ENCODE measurements at places on chromosomes 1 and 21.

DNA sequence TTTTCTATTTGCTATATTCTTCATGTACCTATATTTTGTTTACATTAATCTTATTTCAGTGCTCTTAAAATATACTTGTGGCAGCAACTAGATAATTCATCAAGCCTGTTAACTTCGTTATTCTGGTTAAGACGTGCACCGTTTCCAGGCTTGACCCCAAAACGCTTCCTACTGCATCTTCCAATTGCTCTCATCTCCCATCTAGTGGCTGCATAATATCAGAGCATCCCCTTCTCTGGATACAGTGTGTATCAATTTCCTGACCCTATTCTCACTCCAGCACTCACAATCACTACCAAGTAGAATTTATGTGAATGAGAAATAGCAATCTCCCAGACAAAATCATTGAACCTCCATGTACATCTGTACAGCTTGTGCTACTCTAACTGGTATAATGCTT, 1280.3 kb upstream of the B3GALT2 start:
- no peak for DNase-seq

- no peak for DNase-seq
Measured at GRCh38 chr1:38848071-38848470, 11.5 kb downstream of the RRAGC start.

DNA sequence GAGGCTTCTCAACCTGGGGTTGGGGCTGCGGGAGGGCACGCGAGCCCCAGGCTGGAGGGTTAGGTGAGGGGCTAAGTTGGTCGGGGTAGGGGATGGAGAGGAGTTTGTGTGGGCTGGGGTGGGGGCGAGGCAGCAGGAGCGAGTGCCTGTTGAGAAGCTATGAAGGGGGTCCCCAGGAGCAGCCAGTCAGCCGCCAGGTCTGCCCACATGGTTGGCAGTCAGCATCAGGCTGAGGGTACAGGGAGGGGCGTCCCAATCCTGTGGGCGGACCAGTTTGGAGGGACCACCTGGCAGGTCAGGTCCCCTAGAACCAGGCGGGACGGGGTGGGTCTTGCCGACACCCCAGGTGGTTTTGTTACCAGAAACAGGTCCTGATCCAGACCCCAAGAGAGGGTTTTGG, 400 bp upstream of the TRIM17 start:
- DNase-seq, result no peak

- DNase-seq, result no peak
Measured at GRCh38 chr1:8889103-8889846, 10.8 kb upstream of the ENO1 start.

DNA sequence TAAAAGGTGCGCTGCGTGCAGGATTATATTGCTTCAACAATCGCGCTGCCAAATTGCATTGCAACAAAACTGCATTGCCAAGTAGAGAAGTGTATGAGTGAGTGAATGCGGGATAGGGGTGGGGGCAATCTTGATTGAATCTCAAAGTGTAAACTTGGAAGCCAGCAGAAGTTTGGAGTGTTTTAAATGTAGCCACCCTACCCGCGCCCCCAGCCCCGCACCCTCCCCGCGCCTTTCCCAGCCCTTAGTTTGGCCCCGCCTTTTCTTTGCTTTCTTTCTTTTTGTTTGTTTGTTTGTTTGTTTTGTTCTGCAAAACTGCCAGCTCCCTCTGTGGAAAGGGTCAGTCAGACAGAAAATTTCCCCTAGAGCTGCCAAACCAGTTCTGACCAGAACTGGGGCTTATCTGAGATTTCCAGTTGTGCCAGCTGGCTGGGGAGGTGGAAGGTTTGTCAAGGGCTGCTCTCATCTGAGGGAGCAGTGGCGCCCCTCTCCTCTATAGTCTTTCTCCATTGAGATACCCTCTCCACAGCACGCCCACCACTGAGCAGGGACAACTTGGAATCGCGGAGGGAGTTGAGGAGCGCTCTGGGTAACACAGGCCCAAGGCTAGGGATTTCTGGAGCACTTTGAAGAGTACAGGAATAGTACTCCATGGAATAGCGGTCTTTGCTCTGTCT, 666 bp upstream of the BEND5 start:
- no peak for DNase-seq

DNA sequence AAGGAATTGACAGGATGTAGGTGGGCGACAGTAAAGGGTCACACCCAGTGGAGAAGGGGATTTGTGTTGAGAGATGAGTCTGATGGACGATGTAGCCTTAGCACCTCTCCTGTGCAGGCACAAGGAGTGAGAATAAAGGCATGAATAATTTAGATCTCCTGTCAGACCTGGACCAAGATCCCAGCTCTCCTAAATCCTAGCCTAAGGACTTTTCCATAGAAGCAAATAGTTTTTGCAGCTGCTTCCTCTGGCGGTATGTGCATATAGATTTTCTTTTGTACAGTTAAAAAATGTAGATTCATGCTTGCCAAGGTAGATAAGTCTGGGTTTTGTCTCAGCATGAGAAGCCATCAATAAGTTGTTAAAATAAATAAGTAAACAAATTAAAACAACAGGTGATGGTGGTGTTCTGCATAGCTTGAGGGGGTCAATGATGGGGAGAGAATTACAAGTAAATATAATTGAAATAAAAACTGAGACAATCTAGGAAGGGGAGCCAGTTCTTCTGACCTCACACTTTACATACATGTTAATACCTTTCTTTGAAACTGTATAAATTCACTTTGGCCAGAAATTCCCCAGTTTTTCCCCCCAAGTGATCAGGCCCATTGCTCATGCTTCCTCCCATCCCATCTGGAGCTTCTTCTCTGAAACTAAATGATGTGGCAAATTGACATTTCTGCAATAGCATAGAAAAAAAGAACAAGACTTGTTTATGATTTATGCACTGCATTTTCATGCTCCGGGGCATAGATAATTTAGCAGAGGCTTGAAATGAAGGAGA, 12.4 kb upstream of the ZP4 start:
- DNase-seq, result no peak

DNA sequence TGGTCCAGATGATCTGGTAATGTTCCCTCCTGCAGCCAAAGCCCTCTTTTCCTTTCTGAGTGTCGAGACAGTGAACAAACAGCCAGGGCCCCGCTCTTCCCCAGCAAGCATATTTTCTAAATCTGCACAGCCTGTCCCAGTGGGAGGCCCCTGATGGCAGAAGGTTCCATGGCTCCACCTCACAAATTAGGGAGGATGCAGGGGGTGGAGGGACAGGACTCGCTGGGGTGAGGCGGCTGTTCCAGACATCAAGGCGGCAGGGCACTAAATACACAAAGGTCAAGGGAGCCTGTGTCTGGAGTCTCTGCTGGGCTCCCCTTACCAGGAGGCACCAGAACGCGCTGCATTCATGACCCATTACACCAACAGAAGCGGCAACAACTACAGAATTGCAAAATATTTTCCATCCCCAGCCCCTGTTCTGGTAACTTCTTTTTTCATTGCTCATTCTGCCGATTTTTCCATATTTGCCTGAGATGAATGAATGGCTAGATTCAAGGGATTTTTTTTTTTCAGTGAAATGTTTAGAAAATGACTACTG, 27.0 kb upstream of the PRELP start:
- no peak for DNase-seq

GRCh38 chr1:169914531-169914930, 20.8 kb upstream of the SCYL3 start:
- peak; percentile 33 for DNase-seq
